ENCODE measurements at places on chromosomes 12 and 14.

DNA sequence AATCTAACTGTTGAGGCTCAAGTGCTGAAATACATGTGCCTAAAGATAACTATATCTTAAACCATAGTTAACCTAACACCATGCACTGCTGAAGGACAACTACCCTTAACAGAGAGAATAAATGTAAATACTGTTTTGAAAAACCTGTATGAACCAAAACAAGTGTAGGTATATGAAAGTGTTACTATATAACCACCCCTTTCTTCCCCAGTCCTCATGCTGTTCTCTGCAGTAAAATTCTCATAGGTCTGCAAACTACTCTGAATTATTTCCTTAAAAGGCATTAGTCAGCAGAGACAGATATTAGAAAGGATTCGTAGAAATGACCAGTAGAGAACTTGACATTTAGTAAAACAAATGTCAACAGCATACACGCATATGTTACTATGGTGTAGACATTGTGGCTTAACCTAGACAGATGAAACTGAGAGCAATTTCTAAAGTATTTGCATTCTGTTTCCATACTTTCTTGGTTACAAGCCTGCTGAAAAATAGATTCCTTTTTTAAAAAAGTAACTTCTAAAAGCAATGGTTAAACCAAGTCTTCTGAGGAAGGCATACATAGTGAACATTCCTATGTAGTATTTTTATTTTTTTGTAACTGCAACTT lies 13.9 kb downstream of the CSRP2 start:
- no peak for DNase-seq

DNA sequence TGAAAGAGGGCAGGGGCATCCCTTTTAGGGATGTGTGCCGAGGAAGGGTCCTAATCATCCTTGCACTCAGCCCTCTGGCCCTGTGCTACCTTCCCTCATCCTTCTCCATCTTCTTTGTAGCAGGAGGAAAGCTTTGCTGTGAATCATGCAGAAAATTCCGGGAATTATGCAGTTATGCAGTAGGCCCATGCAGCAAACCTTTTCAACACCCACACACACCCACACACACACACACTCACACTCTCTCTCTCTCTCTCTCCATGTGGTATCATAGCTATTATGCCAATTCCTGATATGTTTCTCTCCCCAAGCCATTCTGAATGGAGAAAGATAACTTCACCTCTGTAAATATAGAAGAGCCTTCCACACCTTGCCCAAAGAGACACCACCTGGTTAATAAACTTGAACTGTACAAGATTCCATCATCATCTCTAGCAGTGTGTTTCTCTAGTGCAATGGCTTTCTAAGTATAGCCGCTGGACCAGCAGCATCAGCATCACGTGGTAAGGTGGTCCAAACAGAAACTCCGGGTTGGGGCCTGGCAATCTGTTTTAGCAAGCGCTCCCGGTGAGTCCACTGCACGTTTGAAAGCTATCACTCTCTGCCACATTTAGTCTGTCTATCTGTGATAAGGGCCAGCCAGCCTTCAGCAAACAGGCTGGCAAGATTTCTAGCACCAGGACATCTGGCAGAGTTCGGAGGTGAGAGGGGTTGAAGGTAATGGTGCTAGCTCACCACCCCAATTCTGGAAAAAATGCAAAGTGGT lies 57.6 kb downstream of the MDM2 start:
- DNase-seq = no peak

DNA sequence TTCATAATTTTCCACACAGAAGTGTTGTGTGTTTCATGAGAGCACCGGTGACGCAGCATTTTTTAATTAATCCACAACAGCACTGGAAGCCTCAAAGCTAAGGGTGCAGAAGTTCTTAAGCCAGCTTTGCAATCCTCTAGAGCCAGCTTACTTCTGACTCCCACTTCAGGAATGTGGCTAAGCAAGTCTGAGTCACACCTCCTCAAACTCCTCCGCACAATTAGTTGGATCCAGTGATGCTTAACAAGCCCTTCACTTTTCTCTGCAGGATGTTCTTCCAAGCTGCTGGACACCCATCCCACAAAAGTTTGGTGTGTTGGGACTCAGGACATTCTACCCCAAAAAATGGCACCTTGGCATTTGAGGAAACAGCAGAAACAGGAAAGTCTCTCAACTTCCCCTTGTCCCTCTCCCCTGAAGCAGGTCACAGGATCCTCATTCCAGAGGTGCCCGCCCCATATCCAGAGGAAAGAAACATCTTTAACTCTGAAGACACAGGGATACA lies 210.0 kb downstream of the PPM1H start:
- DNase-seq = no peak

GRCh38 chr14:50388256-50388931 lies 8.3 kb downstream of the CDKL1 start:
- DNase-seq = no peak

DNA sequence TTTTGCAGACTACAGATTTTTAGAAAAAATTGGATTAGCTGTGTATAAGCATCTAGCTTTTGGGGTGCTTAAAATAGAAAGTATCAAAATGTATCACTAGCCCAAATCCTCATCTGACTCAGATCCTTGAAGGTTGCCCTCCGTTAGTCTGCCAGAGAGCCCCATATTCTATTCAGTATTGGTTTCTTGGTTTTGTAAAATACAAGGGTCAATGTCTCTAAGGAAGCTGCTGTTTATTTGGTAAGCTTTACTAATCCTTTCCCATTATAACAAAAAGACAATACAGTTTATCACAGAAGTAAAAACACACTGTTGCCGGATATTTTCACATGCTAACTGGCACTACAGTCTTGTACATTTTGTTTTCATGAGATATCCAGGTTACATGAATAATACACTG lies 92.8 kb upstream of the PTHLH start:
- DNase-seq = no peak

DNA sequence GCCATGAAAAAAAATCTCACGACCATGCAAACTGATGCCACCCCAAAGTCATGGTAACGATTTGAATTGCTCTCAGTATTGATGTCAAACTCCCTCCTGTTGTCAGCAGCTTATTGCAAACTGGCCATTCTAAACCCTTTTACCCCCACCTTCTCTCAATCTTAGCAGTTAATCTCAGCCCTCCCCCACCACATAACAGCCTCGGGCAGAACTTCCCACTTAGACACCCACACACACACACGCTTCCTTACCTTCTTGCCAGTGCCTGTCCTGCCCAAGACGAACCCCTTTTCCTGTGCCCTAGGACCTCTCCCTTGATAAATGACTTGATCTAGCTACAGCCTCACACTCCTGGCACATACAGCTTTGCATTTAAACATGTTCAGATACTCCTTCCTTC lies 56.6 kb downstream of the GPATCH2L start:
- no peak for DNase-seq

DNA sequence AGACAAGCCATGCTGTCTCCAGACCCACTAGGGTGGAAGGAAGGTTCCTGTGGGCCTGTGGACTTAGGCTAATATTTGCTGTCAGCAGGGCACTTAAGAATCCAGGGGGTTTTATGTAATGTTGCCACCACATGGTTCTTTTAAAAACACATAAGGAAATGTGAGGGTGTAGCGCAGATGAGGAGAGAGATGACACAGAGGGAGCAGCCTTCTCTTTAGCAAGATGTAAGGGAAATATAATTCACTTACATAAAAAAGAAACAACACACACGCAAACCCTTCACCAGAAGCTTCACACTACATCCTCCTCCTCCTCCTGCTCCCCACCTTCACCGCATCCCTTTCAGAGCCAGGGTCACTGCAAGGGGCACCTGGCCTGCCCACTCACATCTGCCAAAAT lies 4.9 kb upstream of the PIP4K2C start:
- no peak for DNase-seq

DNA sequence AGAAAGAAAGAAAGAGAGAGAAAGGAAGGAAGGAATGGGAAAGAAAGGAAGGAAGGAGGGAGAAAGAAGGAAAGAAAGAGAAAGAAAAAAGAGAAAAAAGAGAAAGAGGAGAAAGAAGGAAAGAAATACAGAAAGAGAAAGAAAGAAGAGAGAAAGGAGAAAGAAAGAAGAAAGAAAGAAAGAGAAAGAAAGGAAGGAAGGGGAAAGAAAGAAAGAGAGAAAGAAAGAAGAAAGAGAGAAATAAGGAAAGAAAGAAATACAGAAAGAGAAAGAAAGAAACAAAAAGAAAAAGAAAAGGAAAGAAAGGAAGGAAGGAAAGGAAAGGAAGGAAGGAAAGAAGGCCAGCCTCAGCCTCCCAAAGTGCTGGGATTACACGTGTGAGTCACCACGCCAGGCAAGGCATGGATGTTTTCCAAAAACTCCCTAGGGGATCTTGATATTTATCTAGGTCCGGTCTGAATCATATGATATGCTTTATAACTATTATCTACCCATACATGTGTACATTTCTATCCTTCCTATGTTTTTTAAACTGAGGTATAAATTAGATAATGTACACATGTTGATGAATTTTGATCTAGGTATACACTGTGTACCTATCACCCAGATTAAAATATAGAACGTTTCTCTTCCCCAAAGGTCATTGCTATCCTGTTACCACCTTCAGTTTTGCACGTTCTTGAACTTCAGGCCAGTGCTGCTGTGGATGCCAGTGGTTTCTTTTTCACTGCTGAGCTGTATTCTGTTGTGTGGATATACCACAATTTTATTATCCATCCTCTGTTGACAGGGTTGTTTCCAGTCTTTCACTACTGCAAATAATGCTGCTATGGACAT lies 177.9 kb downstream of the RBM19 start:
- DNase-seq = no peak

DNA sequence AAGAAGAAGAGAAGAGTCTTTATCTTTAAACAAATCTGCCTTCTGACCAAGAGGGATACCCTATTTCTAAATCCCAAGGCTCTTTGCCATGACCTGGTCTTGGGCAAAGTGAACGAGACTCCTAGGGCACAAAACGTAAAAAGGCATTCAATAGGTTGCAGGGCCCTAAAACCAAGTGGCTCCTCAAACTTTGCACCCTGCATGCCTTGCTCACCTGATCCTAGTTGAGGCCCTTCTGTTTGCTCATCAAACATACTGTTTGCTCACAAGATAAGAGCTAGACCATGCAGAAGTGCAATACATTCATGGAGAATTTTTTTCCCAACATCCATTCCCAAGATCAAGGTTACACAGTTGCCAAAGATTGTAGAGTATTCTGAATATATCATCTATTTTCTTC lies 7.9 kb upstream of the PRH1 start:
- no peak for DNase-seq

DNA sequence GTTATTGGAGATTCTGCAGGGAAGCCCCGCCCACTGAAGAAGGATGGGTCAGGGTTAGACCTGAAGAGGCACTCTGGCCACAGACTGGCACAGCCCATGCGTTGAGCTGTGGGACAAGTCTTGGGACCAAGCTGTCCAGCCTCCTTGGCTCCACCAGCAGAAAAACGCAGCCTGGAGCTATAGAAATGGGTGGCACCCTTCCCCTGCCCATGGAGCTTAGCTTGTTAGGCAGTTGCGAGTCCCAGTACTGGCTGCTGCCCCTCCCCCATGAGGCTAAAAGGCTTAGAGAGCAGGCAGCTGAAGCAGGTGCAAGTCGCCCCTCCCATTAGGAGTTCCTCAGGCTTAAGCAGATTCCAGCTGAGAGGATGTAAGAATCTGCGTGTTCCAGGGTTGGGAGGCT lies 1124.0 kb upstream of the TMEM132C start:
- no peak for DNase-seq

GRCh38 chr14:65195042-65195719 lies 92.9 kb upstream of the MAX start:
- no peak for DNase-seq

DNA sequence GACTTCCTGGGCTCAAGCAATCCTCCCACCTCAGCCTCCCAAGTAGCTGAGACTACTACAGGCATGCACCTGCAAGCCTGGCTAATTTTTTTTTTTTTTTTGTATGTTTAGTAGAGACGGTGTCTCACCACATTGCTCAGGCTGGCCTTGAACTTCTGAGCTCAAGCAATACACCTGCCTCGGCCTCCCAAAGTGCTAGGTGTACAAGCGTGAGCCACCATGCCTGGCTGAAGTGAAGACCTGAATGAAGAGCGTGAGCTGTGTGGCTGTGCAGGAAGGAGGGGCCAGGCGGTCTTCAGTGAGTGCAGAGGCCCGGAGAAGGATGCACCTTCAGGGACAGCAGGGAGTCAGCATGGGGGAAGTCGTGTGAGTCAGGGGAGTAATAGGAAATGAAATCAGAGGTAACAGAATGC lies 14.9 kb upstream of the NFKBIA start:
- no peak for DNase-seq

DNA sequence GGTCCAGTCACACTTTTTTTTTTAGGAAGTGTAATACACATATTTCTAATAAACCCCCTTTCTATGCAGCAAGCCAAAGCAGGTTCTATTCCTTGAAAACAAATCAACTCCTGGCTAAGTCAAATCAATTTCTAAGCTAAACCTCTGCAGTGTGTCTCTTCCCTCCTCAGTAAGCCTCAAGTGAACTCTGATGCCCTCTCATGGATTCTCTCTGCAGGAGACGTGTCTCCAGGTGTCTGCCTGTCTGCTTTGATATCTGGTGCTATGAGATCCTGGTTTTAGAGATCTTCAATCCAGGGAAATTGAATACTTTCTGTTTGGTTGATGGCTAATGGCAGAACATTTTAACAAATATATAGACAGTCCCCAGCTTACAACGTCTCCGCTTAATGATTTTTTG lies 791.7 kb downstream of the AACS start:
- DNase-seq = no peak

GRCh38 chr12:39383114-39383513 lies 59.8 kb downstream of the KIF21A start:
- no peak for DNase-seq

GRCh38 chr12:52774629-52775250 lies 2.4 kb downstream of the KRT76 start:
- no peak for DNase-seq

DNA sequence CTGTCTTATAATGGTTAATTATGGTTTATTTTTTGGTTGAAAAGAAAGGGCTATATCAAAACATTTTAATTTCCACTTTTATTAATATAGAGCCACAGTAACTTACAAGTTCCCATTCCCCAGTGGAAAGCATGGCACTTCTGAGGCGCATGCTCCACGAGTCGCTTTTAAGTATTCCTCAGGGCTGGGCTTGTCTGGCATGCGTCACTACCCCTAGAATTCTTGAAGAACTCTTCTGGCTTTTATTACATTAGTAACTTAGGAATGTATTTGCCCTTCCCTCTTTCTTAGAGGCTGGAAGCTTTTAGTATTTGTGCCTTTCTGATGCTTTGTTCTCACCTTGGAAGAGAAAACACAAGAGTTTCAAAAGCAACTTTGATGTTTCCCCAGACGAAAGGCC lies 81.1 kb downstream of the ESR2 start:
- no peak for DNase-seq

GRCh38 chr12:94714378-94715114 lies 64.2 kb upstream of the TMCC3 start:
- DNase-seq = no peak

Measured in nucleus accumbens (tissue), 56 donors.